Memory B cell (primary cell): ENCODE measurements at places on chromosomes 3 and 15.

DNA sequence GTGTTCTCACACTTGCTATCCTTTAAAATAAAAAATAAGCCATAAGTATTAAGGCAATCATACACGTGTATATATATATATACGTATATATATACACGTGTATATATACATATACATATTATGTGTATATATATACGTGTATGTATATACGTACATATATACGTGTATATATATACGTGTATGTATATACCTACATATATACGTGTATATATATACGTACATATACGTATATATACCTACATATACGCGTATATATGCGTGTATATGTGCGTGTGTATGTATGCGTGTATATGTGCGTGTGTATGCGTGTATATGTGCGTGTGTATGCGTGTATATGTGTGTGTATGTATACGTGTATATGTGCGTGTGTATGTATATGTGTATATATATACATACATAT lies 477.3 kb upstream of the ARRDC4 start:
- DNase-seq: no peak

DNA sequence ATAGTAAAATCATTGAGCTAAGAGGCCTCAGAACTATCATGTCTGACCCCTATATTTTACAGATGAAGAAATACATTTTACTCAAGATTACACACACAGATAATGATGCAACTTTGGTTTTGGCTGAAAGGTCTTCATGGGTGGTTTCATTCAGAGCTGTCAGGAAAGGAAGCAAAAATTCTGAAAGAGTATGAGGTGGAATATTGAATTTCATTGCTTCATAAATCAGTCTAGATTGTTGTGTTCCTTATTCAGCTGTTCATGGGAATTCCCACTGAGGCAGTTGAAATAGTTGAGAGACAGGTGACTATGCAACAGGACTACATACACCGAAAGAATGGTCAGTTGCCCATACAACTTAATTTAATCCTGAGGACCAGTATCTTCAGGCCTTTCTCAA lies 39.4 kb downstream of the CD200 start:
- DNase-seq: no peak

- peak; percentile 55 for DNase-seq
These were observed 63.5 kb upstream of the KLF13 start for GRCh38 chr15:31262901-31263671.

DNA sequence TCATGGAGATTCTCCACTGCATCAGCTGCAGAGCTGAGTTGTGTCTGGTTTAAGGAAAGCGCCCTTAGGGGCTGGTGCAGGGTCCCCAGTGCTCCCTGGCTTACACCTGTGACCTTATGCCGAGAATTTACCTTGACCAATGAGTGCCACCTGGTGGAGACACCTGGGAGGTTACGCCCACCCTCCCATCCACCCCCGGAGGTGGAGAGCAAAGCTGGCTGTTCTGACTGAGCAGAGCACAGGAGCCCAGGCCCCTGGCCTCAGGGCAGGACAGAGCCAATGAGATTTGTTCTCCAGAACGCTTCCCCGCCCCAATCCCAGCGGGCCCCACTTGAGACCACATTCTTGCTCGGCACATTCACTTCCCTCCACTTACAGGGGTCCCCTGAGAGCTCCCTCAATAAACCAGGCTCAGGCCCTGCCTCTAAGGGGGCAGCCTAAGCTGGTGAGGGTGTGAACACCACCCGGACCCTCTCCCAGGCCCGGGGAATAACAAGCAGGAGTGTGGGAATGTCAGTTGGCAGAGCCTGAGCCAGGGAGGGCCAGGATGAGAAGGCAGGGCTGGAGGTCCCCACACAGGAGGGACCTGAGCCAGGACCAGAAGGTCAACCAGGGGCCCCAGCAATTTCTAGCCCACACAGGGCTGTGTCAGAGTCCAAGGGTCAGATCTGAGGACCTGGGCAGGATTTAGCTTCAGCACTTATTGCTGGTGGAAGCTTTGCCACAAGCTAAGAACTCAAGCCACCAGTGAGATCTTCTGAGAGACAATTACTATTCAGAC lies 117.1 kb downstream of the TPRA1 start:
- DNase-seq: no peak

DNA sequence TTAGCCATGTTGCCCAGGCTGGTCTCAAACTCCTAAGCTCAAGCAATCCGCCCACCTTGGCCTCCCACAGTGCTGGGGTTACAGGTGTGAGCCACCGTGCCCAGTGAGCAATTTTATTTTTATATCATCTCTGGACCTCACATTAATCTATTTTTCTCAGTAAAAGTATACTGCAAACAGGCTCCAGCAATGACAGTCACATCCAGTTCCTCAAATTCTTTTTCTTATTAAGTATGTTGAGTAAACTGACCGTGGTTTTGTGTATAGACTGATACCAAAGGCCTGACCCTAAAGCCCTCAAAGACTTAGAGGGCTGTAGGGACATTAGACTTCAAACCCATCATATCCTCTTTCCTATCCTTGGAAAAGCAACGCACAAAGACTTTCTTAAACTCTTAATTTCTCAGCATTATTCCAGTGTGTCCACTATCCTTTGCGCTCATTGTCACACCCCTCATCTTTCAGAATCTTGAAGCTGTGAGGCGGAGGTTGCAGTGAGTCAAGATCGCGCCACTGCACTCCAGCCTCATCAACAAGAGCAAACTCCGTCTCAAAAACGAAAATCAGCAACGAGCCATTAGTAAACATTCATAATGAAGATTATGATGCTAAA lies 2.0 kb downstream of the NGLY1 start:
- peak; percentile 49 for DNase-seq

DNA sequence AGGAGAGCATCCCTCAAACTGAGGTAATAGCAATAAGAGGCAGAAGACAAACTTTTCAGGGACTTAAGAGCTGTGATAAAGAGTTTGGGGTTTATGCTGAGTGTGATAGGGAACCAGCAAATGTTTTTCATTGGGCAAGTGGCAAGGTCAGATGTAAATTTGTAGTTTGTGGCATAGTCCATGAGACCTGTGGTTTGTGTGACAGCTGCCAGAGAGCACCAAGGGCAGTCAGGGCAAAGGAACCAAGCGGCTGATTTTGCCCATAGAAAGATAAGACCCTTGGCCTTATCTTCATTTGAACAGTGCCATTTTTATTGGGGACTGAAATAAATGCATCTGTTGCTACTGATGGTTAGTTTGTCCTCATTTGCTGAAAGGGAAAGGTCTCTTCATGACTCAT lies 220.3 kb downstream of the LRRN1 start:
- DNase-seq: no peak

GRCh38 chr3:60403866-60404265 lies 847.4 kb downstream of the FHIT start:
- DNase-seq: no peak

DNA sequence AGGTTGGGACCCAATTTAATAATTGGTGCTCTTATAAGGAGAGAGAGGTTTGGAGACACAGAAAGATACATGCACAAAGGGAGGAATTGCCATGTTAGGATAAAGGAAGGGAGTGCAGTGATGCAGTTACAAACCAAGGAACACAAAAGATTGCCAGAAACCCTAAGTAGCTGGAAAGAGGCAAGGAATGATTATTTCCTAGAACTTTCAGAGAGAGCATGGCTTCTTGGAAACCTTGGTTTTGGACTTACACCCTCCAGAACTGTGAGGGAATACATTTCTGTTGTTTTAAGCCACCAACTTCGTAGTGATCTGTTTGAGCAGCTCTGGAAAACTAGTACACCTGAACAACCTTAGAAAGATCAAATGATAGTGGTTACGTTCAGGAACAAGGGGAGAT lies 25.0 kb upstream of the MB21D2 start:
- DNase-seq: no peak

DNA sequence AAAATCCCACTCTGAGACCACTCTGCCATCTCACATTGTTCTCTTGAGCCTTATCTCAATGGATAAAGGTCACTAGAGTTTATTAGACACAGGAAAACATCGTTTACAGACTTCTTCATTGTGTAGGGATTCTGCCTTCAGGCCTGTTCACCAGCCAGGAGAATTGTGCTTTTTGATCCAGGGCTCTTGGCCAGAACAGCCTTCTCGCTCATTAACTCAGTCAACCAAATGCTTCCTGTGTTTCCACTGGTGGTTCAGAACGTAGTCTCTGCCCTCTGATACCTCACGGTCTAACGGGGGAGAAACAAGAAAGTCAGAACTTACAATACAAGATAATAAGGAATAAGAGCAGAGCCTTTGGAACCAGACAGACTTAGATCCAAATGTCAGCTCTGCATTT lies 54.2 kb upstream of the TSEN2 start:
- DNase-seq: no peak

- DNase-seq: no peak
These were observed 21.6 kb downstream of the MBNL1 start for GRCh38 chr3:152290374-152290773.

- no peak for DNase-seq
These were observed 182.6 kb upstream of the ROPN1 start for GRCh38 chr3:124174476-124174875.

GRCh38 chr3:37762286-37762685 lies 99.4 kb upstream of the CTDSPL start:
- no peak for DNase-seq

GRCh38 chr3:23834082-23834870 lies 28.5 kb downstream of the UBE2E1 start:
- no peak for DNase-seq

- no peak for DNase-seq
These were observed 65.0 kb downstream of the WDR72 start for GRCh38 chr15:53694476-53694874.

DNA sequence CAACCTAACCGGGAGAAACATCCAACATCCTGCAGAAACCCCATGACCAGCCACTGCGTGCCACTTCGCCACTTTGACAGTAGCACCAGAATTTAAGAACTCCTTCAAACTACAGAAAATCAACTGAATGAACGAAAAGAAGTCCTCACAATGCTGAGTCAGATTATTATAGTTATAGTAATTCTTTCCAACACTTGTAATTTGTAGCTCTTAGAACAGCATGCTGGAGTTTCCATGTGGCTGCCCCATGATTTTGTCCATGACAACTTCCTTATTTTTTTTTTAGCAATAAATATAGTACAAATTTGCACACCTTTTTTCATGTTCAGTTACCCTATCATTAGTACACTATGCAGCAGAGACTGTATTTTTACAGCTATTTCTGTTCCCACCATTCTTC lies 26.1 kb upstream of the SSR3 start:
- no peak for DNase-seq

- no peak for DNase-seq
These were observed 28.8 kb downstream of the PPM1L start for GRCh38 chr3:160784853-160785252.

DNA sequence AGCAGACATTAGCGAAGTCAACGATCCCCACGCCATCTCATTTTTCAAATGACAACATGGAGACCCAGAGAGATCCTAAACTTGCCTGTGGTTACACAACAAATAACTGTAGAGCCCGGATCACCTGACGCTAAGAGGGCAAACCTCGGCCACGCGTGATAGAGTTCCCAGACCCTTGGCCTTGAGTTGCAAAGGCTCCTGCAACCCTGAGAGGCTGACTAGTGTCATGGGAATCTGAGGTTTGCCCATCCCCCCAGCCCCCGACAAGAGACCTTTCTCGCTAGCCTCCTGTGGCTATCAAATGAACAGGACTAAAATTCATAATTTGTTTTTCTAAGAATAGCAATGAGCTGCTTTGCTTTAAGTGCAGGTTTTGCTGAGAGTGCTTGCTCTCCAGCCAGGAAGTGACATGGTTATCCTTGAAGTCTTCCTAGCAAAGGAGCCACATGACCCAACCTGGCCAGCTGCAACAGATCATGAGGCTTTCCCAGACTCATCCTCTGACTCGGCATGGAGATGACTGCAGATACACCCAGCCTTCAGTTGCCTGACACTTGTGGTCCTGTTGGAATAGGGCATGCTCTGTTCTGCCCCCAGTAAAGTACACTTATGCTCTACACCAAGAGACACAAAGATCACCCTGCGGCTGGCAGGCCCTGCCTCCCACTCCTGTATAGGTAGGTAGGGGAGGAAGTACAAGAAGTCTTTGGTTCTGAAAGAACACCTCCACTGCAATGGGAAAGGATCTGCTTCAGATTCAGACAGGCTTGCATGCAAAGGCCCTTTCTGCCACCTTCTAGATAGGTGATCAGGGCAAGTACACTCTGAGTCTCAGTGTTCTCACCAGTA lies 36.0 kb downstream of the MCF2L2 start:
- DNase-seq: no peak

GRCh38 chr3:32954506-32954905 lies 3.1 kb downstream of the CCR4 start:
- no peak for DNase-seq

- no peak for DNase-seq
These were observed 795.4 kb upstream of the SEMA6D start for GRCh38 chr15:46921891-46922290.

DNA sequence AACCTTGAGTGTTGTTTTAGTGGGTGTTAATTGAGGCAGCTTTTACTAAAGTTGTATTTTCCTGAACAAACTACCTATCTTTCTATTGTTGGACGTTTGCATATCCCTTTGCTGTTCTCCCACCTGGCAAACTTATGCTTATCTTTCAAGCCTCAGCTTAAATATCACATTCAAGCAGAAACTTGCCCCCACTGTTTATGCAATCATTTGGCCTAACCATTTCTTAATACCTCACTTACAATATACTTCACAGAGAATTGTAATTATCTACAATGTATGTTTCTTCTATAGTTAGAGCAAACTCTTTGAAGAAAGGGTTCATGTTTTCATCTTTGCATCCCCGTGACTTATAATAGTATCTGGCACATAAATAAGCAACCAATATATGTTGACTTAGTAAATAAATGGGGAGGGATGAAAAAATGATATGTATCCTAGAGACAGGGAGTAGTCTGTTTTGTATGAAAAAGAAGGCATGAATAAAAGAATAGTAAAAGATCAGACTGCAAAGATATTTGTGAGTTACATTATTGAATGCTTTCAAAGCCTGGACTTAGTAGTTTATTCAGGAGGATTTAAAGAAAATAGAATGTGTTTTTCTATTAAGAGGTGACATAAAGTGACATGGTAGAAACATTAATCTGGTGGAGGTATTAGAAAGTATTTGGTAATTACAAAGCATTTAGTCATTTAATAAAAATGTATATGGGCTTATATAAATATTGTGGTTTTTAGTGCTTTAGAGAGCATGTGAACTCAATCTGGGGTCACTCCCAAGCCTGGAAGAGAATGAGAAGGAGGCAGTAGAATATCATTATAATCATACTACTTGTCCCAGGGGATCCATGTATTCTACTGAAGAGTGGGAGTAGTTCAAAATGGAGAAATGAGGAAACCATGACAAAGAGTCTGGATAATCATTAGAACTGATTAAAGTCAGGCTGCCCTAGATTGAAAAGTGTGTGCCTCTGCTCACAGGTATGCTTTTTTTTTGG lies 60.0 kb upstream of the DCBLD2 start:
- DNase-seq: no peak
